ENCODE measurements at places on chromosomes 11 and 22.

DNA sequence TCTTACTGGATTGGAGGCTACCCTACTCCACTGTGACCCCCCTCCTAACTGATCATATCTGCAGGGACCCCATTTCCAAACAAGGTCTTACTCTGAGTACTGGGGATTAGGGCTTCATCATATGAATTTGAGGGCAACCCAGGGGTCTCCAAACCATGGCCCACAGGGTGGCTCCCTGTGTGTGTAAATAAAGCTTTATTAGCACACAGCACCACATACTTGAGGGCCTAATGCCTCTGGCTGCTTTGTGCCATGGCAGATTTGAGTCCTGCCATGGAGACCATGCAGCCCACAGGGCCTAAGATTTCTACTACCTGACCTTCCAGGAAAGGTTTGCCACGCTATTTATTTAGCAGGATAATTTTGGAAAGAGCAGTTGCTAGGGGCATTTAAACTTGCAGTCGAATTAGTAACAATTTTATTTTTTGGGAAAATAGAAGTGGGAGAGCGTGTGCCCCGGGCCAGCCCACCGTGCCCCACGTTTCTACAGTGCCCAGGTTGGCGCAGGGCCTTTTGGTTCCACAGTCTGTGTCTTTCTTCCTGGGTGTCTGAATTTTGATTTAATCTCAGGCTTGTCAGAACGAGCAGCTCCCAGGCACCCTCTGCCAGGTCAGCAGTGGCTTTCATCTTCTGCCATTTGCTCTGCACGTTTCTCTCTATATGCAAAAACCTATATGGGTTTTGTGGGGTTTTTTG lies 92.3 kb downstream of the KCNQ1 start:
- DNase-seq, result no peak

GRCh38 chr11:4181782-4182721 lies 87.5 kb downstream of the RRM1 start:
- peak; percentile 60 for DNase-seq

DNA sequence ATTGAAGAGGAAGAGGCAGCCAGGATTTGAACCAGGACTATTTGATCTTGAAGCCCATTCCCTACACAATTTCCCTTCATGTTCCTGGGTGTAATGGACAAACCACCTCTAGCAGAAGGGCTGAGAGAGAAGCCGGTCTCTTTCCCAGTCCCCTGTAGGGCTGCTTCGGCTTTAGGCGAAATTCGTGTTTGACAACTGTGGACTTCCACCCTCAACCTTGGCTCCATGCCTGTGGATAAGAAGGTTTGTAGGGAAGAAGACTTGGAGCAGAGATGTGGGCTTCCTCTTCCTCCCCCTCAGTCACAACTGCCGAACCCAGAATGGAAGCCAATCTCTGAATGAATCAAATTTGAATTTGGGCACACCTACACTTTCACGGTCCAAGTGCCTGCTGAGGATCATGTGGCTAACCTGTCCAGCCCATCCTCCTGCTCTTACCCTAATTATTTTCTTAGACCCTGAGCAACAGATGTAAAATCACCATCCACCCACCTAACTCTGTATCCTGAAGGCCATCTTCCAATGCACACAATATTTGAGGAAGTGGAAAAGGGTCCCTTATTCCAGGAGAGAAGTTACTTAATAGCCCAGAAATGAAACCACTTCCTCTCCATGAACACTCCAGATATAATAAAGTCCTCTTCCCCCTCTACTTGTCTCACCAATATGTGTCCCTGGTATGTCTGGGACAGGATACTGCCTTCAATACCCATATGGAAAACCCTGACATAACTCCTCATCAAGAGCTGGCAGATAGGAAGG lies 10.1 kb upstream of the SCN2B start:
- DNase-seq, result no peak

DNA sequence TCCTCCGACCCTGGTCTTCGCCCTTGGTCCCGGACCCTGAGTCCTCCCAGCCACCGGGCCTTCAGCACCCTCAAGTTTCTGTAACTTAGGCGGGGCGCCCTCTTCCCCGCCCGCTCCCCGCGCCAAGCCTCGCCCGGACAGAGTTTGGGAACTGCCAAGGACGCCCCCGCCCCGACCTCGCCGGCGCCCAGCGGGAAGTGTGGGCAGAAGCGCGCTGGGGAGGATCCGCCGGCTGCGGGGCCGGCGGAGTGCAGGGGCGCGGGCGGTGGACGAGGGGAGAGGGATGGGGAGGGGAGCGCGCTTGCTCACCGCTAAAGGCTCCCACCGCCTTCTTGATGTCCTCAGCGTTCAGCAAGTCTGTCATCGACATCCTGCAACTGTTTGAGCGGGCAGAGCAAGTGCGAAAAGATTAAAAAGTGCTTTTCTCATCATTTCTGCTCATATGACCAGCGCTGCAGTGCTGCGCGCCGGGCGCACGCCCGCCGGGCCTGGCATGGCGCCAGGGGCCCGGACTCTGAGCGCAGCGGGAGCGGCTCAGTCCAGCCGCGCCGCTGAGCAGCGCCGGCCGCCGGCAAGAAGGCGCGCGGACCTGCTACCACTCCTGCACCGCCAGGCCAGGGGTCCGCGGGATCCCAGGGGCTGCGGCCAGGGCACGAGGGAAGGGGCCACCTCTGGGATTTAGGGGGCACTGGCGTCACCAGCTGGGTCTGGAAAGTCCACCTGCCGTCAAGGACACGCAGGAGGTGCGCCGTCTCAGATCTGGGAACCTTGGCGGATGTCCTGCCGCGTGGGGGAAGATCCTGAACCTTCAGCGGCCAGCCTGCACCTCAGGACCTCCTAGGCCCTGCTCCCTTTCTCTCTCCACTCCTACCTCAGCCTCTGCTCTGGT lies at the start of gene PVALB:
PVALB (minus strand) TSS at position 400 of the 889 bp plus-strand sequence; CDS start at position 370, 30 bp downstream.
- peak; percentile 20 for DNase-seq

- no peak for DNase-seq
Measured at GRCh38 chr11:85539740-85540139, 87.4 kb downstream of the DLG2 start.

GRCh38 chr11:25860677-25861450 lies 471.1 kb upstream of the ANO3 start:
- no peak for DNase-seq

GRCh38 chr11:23124996-23125395 lies 264.7 kb upstream of the CCDC179 start:
- no peak for DNase-seq

DNA sequence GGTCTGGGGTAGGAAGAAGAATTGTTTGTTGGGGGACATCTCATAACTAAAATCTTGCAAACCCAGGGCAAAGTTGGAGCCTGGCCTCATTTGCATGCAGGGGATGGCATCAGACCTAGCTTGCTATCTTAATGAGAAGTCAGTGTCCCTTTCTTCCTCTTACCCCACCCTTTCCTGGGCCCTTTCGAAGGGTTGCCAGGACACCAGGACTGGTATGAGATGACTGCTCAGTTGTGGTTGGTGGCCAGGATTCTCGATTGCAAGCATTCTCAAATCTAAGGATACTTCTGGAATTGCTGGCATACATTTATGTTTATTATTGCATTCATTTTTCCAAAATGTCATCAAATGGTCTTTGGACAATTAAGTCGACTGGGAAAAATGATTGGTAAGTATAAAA lies 131.0 kb downstream of the SLC1A2 start:
- DNase-seq, result no peak

DNA sequence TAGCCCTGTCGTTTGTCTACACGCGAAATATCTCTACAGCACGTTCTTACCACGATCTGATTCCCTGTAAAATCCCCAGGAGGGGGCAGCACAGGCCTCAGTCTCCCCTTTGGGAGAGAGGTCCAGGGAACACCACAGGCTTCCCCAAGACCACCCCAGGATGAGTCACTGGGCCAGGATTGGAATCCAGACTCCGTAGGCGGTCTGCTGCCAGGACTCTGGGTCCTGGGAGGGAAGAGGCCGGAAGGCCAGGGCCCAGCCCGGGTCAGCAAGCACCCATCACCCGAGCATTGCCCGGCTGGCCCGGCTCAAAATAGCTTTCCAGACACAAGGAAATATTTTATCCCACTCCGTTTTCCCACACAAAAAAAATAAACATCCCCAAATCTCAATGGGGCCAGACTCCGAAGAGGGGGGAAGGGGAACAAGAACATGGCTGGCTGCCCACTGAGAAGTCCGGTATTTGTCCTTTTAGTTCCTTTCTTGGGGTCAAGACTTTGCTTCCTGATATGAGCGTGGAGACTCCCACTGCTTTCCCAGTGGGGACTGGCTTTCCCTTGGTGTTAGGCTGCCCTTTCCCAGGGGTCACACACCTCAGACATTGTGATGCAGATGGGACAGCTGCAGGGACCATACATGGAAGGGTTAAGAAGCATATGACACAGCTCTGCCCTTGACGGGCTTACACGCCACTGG lies 91.3 kb downstream of the LRRC32 start:
- DNase-seq, result no peak

DNA sequence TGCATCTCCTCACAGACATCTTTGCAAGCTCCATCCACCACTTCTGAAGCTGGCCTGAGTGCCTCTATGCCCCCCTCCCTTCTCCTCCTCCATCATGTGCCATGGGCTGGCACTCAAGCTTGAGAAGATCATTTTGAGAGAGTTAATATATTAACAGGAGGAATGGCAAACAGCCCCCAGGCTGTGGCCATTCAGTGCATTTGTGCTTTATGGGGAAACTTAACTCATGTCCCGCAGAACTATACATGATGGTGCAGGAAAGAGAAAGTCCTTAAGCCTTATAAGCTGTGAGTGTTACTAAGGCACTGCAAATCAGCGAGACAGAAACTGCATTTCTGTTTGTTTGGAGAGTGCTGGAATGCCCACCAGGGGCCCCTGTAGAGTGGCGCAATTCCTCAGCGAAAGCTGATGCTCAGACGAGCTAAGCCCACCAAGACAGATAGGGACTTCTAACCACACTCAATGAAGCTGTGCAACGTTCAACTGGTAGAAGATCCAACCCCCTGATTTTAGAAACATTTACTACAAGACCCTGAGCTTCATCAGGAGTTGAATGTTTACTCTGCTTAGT lies 26.8 kb upstream of the PHLDA2 start:
- no peak for DNase-seq

GRCh38 chr22:50656122-50657070 lies 16.2 kb upstream of the SHANK3 start:
- DNase-seq, result no peak

- DNase-seq, result no peak
Measured at GRCh38 chr22:23080613-23081290, 10.4 kb downstream of the GNAZ start.

GRCh38 chr11:27460158-27460978 lies 12.2 kb downstream of the LGR4 start:
- DNase-seq, result no peak

- DNase-seq, result no peak
Measured at GRCh38 chr11:2771758-2772466, 72.1 kb upstream of the KCNQ1OT1 start.

- DNase-seq, result no peak
Measured at GRCh38 chr11:8058216-8058615, 22.8 kb upstream of the TUB start.

- no peak for DNase-seq
Measured at GRCh38 chr22:48239461-48240147, 1477.2 kb downstream of the TBC1D22A start.

- DNase-seq, result no peak
Measured at GRCh38 chr11:72216638-72217037, at the start of gene FOLR2. FOLR2 (plus strand) TSS chr11:72216794; CDS start chr11:72218585, 1,791 bp downstream.

DNA sequence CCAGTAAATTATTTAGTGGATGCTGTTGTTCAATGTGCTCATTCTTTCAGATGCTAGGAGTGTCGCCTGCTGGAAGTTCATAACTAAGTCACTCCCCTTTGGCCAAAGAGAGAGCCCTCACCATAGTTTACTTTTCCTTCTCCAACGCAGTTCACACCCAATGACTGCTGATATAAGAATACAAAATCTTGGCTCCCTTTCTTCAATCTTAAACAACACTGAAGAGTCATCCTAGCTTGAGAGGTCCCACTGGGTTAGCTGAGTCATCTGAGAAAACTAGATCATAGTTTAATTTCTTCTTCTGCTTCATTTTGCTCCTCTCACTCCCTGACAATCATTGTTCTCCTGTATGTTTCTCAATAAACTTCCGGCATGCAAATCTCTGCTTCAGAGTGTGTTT lies 5.4 kb upstream of the OR52L1 start:
- DNase-seq, result no peak

GRCh38 chr22:39577366-39577765 lies 6.8 kb downstream of the CACNA1I start:
- DNase-seq, result no peak

DNA sequence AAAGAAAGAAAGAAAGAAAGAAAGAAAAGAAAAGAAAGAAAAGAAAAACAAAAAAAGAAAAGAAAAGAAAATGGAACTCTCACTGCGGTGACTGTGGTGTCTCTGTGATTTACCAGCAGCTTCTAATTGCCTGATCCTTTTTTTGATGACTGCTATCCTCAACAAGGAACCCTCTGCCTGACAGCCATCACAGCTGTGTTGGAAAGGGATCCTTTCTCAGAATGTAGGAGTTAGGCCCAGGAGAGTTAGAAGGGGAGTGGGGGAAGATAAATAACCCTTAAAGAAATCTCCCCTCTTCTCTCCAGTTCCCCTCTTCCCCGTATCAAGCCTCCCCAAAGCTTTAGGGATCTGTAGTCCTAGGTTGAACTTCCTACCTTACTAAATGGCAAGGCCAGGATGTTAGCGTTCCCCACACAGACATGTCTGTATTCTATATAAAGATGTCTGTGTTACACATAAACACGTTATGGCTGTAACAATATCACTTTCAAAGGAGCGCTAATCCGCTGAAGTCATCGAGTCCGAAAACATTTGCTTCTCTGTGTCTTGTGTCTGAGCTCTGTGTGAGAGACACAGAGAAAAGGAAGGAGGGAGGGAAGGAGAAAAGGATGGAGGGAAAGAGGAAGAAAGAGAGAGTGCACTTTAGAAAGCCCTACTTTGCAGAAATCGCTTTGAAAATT lies 26.8 kb upstream of the WT1 start:
- DNase-seq, result no peak

DNA sequence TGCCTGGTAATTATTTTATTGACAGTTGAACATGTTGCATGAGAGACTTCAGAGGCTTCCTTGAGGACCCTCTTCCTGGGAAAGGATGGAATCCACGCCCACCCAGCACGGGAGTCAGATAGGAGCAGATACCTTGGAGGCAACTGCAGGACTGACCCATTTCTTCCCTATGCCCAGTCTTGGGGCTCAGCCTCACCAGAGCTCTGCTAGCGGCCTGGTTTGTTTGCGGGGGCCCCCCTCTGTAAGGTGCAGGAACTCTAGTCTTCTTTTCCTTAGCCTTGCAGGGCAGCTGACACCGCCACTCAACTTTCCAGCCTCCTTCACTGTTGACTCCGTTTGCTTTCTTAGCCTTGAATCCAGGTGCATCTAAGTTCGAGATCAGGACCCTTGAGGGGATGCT lies 1032.8 kb downstream of the BRD1 start:
- DNase-seq, result no peak

DNA sequence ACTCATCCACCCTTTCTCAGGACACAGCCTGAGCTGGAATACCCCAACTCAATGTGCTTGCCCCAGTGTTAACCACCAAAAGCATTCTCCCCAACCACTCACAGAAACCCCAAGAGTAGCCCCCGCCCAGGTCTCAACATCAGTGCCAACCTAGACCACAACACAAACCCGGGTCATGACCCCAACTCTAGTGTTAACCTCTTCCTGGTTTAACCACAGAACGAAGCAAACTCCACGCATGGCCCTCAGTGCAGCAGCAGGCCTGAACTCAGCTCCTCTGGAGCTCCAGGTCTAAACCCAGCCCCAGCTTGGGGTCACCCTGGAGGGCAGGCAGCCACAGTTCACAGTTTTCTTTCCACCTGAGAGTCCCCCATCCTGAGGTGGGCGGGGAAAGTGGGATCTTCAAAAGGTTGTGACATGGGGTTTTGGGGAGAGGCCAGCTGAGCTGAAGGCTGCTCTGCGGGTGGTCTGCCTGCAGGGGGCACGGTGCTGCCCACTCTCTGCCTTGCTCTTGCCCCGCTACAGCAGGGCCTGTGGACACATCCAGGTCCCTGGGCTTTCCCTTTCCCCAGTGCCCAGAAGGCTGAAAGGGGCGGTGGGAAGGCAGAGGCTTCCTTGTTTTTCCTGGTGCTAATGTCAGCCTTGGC lies 37.9 kb downstream of the NECTIN1 start:
- DNase-seq, result peak; percentile 41

All from activated T-cell treated with anti-CD3 and anti-CD28 coated beads, Interleukin-2, amount 50 U/mL, for 48 hours (primary cell).